Endodermal cell (in vitro differentiated cells): ENCODE measurements at places on chromosomes 16 and 17.

DNA sequence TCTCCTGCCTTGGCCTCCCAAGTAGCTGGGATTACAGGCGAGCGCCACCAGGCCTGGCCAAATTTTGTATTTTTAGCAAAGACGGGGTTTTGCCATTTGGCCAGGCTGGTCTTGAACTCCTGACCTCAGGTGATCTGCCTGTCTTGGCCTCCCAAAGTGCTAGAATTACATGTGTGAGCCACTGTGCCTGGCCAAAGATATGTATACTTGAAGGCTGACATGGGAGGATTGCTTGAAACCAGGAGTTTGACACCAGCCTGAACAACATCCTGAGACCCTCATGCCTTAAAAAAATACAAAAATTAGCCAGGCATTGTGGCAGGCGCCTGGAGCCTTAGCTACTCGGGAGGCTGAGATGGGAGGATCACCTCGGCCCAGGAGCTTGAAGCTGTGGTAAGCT lies 3.1 kb downstream of the BCAS3 start:
- DNase-seq, result no peak

DNA sequence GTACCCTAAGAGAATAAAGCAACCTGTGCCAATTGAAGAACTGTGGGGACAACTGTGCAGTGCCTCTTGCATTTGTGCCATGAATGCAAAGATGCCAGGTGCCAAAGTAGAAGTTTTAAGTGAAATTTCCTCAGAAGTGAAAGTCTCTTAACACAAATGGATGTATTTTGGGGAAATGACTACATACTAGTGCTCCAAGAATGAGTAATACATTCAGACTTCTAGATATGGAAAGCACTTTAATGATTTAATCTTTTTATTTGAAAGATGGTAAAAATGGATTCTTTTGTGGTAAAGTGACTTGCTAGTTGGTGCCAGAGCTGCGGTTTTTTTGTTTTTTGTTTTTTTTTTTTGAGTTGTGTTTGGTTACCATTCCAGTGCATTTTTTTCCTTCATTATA lies 15.0 kb downstream of the UTP18 start:
- no peak for DNase-seq

DNA sequence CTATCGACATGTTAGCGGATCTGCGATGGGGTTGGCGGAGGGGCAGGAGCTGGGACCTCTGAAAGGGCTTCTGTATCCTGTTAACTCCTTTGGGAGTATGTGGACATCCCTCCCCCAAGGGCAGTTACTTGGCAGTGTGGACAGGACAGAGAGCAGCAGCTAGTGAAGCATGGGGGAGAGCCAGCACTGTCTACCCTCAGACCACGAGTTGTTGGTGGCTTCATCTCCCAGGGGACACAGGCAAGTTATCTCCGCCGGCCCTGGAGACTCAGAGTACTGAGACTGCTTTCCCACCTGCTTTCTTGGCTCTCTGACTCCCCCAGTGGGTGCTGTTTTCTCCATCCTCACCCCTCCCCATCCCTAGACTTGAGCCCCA lies 5.3 kb upstream of the GFAP start:
- peak; percentile 71 for DNase-seq

- no peak for DNase-seq
Measured at GRCh38 chr17:32492648-32493289, 6.0 kb downstream of the CDK5R1 start.

DNA sequence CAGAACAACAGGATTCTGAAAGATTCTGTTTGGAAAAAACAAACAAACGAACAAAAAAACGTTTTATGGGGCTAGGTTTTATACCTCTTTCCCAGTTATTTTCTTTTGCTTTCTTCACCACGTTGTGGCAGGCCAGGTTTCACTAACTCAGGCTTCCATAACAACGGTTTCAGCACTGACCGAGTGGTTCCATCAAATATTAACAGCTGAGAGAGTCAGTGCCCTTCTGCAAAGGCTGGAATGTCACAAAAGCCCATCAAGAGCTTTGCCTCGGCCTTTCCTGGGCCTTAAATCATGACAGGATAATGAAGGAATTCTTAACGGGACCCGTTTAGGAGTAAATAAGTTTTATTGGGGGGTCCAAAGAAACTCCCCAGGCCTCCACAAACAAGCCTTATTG lies 34.2 kb downstream of the MPHOSPH6 start:
- DNase-seq, result no peak

DNA sequence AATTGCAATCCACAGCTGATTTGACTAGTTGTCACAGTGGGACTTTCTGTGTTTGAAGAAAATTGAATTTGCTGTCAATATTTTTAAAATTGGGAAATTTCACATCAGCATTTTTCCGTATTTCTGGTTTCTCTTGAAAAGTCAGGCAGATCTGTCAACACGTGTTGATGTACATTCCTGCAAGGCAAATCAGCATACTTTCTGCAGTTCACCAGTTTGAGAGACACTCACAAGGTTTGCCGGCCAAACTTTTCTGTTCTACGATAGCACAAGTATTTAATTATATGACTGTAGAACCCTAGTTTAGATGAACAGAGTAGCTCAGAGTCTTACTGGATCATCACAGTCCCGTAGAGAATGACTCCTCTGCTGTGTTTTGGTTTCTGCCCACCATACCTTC lies 102.0 kb downstream of the ADAMTS18 start:
- DNase-seq, result no peak

DNA sequence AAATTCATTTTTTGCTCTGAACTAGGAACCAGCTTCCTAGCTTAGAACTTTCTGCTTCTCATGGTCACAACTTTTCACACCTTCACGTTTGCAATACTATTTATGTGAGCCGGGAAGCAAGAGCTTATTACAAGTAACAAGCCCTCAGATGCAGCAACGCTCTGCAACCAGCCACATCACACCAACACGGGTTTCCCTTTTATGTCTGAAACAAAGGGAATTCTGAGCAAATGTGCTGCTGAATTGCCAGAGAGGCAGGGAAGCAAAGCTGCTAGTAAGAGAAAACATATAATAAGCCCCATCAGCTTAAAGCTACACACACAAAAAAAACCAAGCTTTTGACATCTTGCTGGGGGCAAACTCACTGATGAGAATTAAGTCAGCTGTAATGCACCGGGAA lies 122.2 kb downstream of the SLC39A11 start:
- peak; percentile 49 for DNase-seq

DNA sequence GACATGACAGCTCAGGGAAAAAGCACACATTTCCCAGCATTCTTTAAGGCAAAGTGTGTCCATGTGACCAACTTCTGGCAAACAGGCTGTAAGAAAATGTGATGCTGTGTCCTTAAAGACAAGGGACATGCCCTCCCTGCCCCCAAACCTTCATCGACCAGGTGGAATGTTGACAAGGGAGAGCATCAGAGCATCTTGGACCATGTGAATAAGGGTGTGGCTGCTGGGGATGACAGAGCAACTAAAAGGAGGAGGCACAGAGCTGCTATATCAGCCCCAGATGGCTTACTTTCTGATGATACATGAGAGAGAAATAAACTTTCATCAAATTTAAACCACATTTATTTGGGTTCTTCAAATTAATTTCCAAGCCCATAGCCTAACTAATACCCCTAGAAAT lies 2.2 kb upstream of the ZNF23 start:
- no peak for DNase-seq

- DNase-seq, result no peak
Measured at GRCh38 chr16:86619239-86619794, 41.0 kb downstream of the FOXL1 start.

DNA sequence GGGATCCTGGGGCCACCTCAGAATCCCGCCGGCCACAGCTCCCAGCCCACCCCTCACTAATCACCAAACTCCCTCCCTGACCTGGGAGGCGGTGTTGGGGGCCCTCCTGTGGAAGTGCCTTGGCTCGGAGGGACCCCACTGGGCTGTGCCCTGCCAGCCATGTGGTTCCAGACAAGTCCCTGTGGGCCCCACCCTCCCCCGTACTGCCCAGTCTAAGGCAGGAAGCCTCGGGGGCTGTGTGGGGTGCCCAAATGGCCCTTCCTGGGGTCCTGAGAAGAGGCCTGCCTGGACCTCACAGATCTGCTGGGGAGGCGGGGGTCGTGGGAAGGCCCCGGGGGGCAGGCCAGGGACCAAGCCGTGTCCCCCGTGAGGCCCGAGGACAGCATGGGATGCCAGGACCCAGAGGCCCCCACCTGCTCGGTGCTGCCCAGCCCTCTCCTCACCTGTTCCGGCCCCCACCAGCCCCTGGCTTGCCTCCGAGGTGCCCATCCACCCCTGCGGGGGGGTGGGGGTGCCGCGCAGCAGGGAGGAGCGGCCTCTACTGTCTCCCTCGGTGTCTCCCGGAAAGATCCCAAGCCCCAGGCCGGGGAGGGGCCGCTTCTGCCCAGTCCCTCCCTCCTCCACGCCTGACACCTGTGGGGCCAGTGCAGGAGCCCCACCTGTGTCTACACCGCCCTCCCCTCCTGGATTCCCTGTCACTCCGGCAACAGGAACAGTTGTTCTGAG lies 9.3 kb upstream of the KREMEN2 start:
- DNase-seq, result peak; percentile 57

GRCh38 chr17:50154604-50155003 lies 4.1 kb upstream of the PPP1R9B start:
- no peak for DNase-seq

GRCh38 chr16:75023009-75023408 lies 24.2 kb downstream of the ZNRF1 start:
- no peak for DNase-seq

DNA sequence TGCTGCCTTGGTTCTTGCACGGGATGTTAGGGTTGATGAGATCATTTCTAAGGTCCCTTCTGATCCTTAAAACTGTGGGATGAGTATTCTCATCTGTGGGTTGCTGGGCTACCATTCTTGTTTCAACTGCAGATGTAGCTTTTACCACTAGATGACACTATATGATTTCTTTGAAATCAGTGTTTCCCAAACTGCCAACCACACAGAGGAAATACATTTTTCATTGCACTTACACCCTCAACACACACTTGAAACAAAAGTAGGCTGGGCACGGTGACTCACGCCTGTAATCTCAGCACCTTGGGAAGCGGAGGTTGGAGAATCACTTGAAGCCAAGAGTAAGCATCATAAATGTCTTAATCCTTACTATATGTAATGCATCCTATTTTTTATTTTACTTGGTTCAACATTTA lies 15.3 kb downstream of the LCMT1 start:
- no peak for DNase-seq

- DNase-seq, result no peak
Measured at GRCh38 chr16:10646581-10647263, 48.0 kb downstream of the TEKT5 start.

GRCh38 chr17:73437826-73438225 lies 126.0 kb upstream of the CDC42EP4 start:
- DNase-seq, result no peak

GRCh38 chr16:85387171-85387507 lies 226.0 kb upstream of the GSE1 start:
- DNase-seq, result no peak

GRCh38 chr17:65893692-65894279 lies 298.1 kb downstream of the CEP112 start:
- DNase-seq, result no peak

- no peak for DNase-seq
Measured at GRCh38 chr17:4509401-4509800, 10.7 kb downstream of the SPNS2 start.

GRCh38 chr17:57553991-57554825 lies 190.9 kb downstream of the CCDC182 start:
- peak; percentile 87 for DNase-seq

- DNase-seq, result peak; percentile 99
Measured at GRCh38 chr17:66191593-66192377, at the start of gene CEP112. TSS of gene CEP112 (minus strand) at chr17:66192133.

GRCh38 chr17:72724267-72724666 lies 368.2 kb downstream of the SLC39A11 start:
- DNase-seq, result no peak

- DNase-seq, result no peak
Measured at GRCh38 chr17:55699181-55699860, 23.3 kb downstream of the TMEM100 start.

DNA sequence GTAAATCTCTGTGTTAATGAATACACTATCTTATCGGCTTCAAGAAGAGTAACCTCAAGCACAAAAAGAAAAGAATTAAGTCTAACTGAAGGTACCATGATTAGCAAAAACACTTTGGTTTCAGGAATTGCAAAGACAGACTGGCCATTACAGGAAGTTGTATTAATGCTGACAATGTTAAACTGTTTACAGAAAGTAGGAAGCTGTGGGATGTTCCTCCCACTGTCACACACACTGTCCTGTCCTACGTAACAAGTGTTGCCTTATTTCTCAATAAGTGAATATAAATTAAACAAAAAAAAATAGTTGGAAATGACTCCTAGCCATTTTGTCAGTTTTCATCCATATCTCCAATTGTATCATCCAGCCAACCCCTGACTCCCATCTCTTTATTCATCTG lies 8.6 kb downstream of the GNA13 start:
- no peak for DNase-seq

- no peak for DNase-seq
Measured at GRCh38 chr16:21197112-21197511, 14.3 kb downstream of the ZP2 start.

- no peak for DNase-seq
Measured at GRCh38 chr17:13074026-13074425, 56.2 kb upstream of the ELAC2 start.

DNA sequence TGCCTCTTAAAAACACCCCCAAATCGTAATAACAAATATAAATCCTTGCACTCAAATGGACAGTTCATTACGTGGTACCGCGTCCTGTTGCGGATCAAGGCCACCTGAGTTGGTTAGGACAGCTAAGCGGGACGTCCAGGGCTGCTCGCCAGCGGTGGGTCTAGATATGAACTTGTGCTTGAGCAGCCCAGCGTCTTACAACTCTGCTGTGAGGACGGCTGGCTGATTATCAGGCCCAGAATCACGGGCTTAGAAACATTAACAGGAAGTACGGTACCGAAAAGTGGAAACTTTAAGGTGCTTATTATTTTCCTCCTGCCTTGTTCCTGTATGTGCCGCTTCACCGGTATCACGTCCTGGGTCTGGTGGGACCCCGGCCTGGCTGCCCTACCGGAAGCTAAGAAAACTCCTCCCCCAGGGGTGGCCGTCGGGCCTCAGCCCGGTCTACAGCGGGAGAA lies 832 bp upstream of the SRRM2 start:
- peak; percentile 93 for DNase-seq

DNA sequence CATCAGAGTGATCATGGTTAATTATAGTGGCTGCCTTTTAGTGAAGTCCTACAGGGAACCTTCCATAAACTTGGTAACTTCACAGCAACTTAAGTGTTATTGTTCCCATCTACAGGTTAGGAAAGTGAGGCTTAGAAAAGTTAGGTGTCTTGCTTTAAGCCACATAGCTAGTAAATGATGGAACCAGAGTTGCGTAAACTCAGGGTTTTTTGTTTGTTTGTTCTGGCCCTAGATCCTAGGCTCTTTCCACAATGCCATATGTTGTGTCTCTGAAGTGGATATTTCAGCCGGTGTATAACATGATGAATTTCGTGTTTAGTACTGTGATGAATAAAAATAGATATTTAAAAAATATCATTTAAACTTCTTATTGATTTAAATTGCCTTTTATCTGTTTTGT lies 27.6 kb downstream of the DNAH9 start:
- DNase-seq, result no peak
